ENCODE measurements at places on chromosomes 2 and 18.

DNA sequence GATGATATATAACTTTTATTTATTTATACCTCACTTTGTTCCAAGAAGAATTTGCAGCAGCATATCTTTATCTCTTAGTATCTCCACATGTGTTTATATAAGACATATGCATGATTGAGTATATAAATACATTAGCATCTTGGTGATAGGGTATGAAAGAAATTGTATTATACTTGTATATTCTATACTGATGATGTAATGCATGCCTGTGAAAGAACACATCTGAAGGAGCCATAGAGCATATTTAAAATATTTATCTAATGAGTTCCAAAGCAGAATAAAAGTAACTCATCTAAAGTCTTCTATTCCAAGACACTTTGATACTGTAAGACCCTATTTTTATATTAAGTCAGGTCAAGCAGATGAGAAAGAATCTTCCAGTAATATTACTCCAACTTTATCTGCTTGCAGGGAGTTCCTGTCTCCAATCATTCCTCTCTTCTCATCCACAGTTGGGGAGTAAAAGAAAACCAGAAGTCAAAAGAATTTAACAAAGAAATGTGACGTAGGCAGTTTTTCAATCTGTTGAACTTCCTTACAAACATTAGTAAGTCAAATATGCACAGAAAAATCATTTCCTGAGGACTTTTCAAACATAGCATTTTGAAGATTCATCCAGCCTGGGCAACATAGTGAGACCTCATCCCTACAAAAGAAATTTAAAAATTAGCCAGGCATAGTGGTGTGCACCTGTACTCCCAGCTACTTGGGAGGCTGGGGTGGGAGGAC, 76.7 kb downstream of the DTNB start:
- DNase-seq, result no peak

GRCh38 chr2:252001-252602, 11.7 kb downstream of the SH3YL1 start:
- DNase-seq, result no peak

- DNase-seq, result no peak
Observed at GRCh38 chr2:172357442-172357841, 69.9 kb upstream of the ITGA6 start.

- DNase-seq, result no peak
Observed at GRCh38 chr2:169080250-169081069, 11.1 kb downstream of the DHRS9 start.

DNA sequence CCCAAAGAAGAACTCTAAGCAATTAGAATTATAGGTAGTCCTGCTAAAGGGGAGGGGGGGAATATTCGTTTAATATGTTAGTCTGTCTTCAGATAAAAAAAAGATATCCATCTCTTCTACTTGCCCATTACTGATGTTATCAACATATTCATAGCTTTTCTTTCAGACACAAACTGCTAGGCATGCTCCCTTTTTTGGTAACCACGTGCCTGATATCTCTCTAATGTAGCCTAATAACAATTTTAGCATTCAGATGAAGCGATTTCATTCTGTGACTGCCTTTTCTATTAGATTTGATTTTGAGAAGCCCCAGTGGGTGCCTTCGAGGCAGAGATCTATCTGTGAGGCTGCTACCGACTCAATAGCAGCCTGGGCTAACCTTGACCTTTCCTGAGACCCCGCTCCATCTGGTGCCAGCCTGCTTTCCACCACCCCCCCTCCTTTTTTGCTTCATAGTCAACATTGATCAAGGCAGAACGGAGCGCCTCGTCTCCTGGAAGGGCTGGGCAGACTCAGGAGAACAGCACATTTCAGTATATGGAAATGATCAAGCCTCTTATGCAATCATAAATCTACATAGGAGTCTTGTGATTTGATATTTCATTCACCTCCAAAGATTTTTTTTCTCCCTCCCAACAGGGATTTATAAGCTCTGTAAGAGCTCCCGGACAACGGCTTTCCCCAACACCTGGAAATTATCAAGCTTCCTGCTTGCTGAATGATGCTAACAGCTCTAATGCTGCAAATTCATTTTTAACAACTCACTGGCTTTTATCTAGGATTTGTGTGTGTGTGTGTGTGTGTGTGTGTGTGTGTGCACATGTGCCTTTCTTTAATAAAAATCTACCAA, 14.7 kb upstream of the BCL11A start:
- peak; percentile 23 for DNase-seq

DNA sequence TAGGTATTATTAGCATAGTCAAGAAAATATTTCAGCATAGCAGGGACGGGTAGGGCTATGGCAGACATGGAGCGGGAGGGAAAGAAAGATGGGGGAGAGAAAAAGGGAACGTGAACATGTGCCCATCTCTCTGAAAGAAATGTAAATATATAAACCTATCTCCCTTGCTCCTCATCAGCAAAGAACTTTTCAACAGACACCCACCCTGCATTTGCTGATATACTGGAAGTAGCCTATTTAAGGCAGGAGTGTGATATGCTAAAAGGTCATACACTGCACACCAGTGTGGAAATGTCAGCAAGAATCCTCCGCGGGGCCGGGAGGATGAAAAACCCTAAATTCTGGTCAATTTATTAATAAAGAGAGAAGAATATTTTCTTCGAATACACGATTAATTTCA, 1.7 kb downstream of the MBOAT2 start:
- no peak for DNase-seq

DNA sequence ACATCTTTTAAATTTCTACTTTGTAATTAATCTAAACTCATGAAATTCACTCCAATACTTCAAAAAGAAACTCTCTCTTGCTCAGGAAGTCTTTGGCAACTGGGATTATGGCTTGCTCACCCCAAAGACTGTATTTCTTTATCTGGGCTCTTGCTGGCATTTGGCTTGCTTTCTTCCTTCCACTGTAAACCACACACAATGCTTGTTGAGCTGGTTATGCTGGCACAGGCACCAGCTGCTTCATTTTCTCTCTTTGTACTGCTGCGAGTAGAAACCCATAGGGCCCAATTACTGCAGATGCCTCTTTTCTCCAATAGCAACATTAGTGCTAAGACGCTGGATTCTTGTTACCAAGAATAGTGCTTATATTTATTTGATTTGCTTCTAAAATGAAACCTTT, 51.4 kb downstream of the SLC38A11 start:
- DNase-seq, result peak; percentile 82

GRCh38 chr2:31047599-31047998, 90.6 kb downstream of the GALNT14 start:
- DNase-seq, result no peak

GRCh38 chr2:73037947-73038585, 33.4 kb downstream of the SFXN5 start:
- DNase-seq, result no peak
